ENCODE measurements at places on chromosomes 16 and 17. TPM values are rescaled to one million over a fixed set of nuclear protein-coding genes. Genes with fewer than 3 reads are reported as not detected.

The ANKRD40CL gene
- total RNA-seq: not detected

The ORC6 gene
- 0.79 TPM for total RNA-seq

The SHISA9 gene
- 1.1 TPM for total RNA-seq

The NAGLU gene
- total RNA-seq: 48.8 TPM

The KRT20 gene
- total RNA-seq: not detected

- DNase-seq: no peak
Observed at GRCh38 chr17:61594294-61594825, 3.3 kb upstream of the NACA2 start.

Data from omental fat pad (tissue), 4 donors.